Uterus (tissue), 4 donors: ENCODE measurements at places on chromosomes 13 and 19. TPM values are rescaled to one million over a fixed set of nuclear protein-coding genes. Genes with fewer than 3 reads are reported as not detected.

CABP5 gene
- not detected for total RNA-seq

EFNA2 gene
- total RNA-seq = not detected

TMEM145 gene
- total RNA-seq = not detected

FCER2 gene
- not detected for total RNA-seq

FRY gene
- 32.0 TPM for total RNA-seq

DAPK3 gene
- 7.1 TPM for total RNA-seq

GRCh38 chr13:98972059-98972458 lies 5.8 kb downstream of the DOCK9 start:
- no peak for DNase-seq

DNA sequence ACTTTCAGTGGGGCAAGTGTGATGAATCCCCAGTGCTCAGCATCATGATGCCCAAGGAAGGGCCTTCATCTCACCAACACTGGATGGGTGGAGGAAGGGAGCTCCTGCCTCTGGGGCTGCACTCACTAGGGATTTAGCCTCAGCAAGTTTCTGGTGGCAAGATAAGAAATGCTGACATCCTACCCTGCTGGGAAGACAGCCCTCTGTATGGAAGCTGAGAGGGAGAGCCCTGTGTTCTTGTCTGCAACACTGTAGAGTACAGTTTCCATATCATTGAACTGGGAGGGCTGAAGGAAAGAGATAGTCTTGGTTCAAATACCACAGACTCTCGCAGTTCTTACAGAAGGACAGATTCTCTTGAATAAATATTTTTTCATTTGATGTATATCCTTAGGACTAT lies 7.3 kb upstream of the ZNF460 start:
- DNase-seq = no peak

DNA sequence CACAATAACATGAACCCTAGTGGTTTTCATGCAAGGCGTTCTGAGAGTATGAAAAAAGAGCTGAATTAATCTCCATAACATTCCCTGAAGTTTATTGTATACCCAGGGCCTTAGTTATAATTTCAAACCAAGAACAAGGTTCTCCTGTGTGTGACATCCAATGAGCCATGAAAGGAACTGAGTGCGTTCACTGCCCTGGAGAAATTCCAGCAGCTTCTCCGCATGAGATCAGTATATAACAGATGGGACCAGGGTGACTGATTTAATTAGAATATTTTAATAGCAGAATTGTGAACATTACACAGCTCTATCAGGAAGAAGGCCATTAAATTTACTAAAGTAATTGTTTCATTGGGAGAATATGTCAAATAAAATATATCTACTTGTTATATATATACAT lies 1190.5 kb upstream of the SLC10A2 start:
- no peak for DNase-seq

DNA sequence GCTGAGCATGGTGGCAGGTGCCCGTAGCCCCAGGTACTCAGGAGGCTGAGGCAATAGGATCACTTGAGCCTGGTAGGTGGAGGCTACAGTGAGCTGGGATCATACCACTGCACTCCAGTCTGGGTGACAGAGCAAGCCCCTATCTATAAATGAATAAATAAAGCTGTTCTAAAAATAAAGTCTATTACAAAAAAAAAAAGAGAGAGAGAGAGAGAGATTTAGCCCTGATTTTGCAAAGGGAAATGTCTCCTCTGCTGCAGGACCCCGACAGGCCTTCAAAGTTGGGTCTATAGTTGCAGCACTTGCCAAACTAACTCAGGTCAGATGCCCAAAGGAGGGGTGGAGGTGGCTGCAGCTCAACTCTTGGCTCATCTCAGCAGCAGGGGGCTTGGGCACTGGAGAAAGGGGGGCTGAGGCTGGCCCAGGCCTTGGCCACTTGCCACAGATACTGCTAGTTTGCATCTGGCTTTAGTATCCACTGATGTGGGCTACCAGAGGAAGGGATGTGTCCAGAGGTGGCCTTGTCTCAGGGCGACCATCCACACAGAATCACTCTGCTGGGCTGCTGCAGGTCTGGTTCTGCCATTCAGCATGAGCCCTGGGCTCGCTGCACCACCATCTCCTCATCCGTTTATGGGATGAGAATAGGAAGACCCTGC lies 30.8 kb upstream of the AKT2 start:
- DNase-seq = no peak

- no peak for DNase-seq
Measured at GRCh38 chr13:70014337-70014736, 93.3 kb upstream of the ATXN8OS start.

- no peak for DNase-seq
Measured at GRCh38 chr13:43383498-43384165, 360.2 kb downstream of the DNAJC15 start.

GRCh38 chr19:17235971-17236777 lies 9.5 kb downstream of the NR2F6 start:
- no peak for DNase-seq

DNA sequence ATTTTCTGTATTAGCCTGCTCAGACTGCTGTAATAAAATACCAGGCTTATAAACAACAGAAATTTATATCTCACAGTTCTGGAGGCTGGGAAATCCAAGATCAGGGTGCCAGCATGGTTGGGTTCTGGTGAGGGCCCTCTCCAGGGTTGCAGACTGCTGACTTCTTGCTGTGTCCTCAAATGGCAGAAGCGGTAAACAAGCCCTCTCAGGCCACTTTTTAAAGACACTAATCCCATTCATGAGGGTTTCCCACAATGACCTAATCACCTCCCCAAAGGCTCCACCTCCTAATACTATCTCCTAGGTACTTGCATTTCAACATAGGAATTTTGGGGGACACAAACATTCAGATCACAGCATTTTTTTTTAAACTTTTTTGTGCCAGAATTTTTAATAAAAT lies 159.3 kb downstream of the PDS5B start:
- DNase-seq = no peak

DNA sequence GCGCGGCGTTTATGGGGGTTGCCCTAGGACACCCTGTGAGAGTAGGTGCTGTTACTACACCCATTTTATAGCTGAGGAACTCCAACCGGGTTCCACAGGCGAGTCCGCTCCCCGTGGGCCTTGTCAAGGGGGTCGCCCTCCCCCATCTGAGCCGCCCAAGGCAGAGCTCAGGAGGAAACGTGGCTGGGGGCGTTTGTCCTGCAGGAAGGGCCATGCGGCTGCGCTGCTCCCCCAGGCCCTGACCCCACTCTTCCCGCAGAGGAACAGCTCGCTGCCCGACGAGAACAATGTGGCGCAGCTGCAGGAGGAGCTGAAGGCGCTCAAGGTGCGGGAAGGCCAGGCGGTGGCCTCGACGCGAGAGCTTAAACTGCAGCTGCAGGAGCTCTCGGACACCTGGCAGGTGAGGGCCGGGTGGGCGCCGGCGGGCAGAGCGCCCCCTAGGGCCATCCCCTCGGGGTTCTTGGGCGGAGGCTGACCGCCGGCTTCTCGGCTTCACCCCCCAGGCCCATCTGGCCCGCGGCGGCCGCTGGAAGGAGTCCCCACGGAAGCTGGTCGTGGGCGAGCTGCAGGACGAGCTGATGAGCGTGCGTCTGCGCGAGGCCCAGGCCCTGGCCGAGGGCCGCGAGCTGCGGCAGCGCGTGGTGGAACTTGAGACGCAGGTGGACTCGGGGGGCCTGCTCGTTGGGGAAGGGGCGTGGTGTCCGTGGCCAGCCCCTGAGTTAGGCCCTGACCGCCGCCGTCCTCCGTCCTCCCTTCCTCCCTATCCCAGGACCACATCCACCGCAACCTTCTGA lies 12.4 kb downstream of the PRR36 start:
- DNase-seq = no peak

GRCh38 chr13:36903925-36904595 lies 16.0 kb downstream of the SMAD9 start:
- DNase-seq = no peak

- DNase-seq = no peak
Measured at GRCh38 chr19:37333457-37333856, 37.4 kb upstream of the ZNF527 start.

- peak; percentile 50 for DNase-seq
Measured at GRCh38 chr19:33302974-33303790, 848 bp upstream of the CEBPA start.

GRCh38 chr13:99553033-99553432 lies 51.8 kb downstream of the TM9SF2 start:
- no peak for DNase-seq

- DNase-seq = no peak
Measured at GRCh38 chr13:47226516-47226915, 329.7 kb upstream of the HTR2A start.

DNA sequence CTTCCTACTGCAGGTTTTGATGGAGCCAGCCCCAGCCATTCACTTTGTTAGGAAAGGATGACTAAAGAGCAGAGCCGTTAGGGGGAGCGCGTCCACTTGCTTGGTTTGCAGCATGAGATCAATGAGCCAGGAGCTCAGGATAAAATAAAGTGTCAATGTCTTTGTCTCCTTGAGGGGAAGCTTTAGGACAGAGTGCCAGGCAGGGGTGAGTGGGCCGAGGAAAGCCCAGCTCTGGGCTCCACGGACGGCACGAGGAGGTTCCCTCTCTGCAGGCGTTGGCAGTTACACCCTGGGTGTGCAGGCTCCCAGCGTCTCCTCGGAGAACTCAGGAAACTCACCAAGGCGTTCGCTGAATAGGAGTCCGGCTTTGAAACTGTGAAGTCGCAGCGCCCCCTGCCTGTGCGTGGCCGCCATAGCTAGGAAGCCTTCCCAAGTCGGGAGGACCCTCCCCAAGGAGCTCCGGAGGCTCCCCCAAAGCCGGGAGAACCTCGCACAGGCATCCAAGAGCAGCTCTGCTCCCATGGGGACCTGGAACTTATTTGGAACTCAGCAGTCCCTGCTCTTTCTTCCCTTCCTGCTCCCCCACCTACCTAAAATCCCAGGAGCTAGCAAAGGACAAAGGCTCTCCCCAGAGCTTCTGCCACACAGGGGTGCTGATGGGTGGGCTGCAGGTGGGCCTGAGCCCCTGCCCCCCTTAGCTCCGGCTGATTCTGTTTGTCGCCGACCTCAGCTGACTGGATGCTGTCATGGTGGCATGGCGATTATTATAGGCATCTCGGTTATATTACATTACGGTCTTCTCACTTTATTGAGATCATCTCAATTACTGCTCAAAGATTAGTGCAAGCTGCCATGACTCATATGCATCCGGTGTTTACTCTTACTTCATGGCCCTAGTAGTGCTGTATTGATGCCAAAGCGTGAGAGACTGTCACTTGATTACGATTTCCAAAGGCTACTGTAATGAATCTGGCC lies 34.4 kb downstream of the GSX1 start:
- DNase-seq = peak; percentile 67

DNA sequence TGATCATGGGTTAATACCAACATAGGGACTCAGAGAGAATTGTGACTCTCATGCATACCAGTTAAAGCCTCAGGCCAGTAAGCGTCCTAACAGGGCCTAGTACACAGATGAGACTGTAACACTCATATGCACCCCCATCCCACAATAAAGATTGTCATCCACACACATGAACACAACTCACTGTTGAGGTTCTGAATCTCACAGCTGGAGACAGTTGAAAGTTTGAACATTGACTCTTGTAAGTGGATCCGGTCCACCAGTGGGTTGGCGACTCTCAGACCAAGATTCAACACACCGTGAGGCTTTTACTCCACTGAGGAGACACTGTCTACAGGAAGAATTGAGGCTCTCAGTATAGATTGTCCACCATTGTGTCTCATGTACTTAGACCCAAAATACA lies 88.1 kb downstream of the ZNF429 start:
- no peak for DNase-seq

- DNase-seq = no peak
Measured at GRCh38 chr13:80704369-80704768, 363.4 kb upstream of the SPRY2 start.

DNA sequence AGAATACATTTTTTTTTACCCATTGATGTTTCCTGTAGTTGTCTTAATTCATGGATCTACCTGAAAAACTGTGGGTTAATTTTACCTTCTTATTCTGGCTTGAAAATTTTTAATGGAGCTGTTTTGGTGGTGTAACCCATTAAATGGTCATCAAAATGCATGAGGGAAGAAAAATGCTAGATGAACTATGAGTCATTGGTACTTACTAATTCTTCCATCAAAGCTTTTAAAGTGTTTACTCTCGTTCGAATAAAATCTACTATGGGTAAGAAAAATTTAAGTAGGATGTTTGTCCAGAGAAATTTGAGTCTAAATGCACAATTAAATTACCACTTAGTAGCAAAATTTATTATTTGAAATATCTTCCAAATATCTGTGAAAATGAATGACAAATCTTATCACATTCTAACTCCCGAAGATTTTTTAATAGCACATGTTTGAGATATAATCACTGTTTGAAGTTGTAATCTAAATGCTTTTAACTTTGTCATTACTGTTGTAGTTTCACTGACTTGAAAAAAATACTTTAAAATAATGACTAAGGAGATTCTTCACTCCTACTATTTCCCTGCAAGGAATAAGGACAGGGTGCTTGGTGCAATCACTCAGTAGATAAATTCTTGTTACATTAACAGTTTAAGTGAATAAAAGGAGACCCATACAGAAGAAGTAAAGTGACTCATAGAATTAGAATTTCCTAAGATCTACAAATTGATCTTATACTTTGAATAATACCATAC lies 437.7 kb downstream of the IRS2 start:
- DNase-seq = no peak

DNA sequence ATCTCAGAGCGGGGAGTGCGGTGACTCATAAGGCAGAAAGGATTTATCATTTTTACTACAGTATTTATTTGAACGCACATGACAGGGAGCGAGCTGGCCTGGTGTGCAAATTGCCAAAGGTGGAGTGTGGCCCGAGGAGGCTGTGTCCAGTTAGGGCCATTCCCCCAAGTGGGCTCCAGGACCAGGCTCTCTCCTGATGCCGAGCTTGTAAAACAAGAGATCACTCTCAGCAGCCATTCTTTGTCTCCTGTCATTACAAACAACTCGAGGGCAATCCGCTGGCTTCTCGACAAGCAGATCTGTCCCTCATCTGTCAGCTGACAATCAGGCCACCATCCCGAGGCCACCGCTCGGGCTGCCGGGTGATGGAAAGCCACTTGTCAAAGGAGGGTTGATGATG lies 418.9 kb downstream of the ZNF536 start:
- peak; percentile 46 for DNase-seq

DNA sequence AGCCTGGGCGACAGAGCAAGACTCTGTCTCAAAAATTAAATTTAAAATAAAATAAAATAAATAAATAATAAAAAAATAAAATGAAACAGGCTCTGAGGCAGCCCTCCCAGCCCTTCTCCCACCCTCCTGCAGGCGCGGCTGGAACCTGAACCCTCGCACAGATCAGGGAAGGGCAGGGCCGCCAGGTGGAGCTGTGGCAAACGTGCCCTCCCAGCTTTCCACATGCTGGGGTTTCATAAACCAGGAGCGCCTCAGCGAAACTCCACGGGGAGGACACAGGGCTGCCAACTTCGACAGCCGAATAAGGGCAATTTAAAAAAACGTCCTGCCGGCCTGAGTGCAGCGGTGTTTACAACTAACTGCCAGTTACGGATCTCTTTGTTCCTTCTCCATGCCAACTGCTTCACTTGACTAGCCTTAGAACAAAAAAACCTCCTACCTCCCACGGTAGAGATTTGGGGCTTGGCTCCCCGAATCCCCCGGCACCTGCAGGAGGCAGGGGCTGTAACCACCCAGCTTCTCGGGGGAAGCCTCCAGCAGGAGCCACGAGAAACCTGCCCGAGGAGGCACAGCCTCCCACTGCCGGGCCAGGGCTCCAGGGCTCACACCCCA lies 15.9 kb downstream of the ZNF787 start:
- peak; percentile 69 for DNase-seq

- DNase-seq = no peak
Measured at GRCh38 chr13:111610081-111610480, 289.6 kb downstream of the TEX29 start.
